ENCODE measurements at places on chromosomes 3 and 15. TPM values are rescaled to one million over a fixed set of nuclear protein-coding genes. Genes with fewer than 3 reads are reported as not detected.
A peak's percentile ranks its signal among the peaks of the same experiment; 100 is the strongest.

The CLDN11 gene
- total RNA-seq: 0.56 TPM

The TGM5 gene
- total RNA-seq: not detected

The FRMD4B gene
- 19.6 TPM for total RNA-seq

The SHC4 gene
- total RNA-seq: not detected

The LEKR1 gene
- total RNA-seq: 1.4 TPM

The GHRL gene
- not detected for total RNA-seq

The UACA gene
- total RNA-seq: 20.2 TPM

The VGLL4 gene
- total RNA-seq: 25.1 TPM

The THSD4 gene
- total RNA-seq: 19.5 TPM

The CCR8 gene
- not detected for total RNA-seq

The SKOR1 gene
- 0.18 TPM for total RNA-seq

The SPATA12 gene
- total RNA-seq: 0.05 TPM

The SV2B gene
- total RNA-seq: not detected

The CADPS gene
- 0.13 TPM for total RNA-seq

The WDR53 gene
- 4.2 TPM for total RNA-seq

GRCh38 chr15:28273468-28273867 lies 48.5 kb downstream of the HERC2 start:
- no peak for DNase-seq

- DNase-seq: no peak
Measured at GRCh38 chr3:55701997-55702396, 214.9 kb upstream of the WNT5A start.

DNA sequence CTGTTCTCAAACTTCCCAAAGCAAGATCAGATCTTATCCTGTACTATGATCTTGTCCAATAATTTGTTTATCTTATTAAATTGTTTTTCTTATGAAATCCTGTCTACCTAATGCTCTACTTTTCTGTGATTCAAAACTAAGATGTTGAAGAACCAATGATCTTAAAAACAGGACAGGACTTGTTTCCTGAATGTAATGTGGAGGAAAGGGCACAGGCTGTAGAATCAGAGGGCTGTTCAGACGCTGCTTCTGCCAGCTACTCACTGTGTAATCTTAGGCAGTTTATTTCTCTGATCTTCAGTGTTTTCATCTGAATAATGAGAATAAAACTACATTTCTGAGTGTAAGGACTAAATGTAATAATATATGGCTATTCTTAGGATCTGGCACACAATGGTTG lies 20.1 kb upstream of the DMXL2 start:
- DNase-seq: no peak

DNA sequence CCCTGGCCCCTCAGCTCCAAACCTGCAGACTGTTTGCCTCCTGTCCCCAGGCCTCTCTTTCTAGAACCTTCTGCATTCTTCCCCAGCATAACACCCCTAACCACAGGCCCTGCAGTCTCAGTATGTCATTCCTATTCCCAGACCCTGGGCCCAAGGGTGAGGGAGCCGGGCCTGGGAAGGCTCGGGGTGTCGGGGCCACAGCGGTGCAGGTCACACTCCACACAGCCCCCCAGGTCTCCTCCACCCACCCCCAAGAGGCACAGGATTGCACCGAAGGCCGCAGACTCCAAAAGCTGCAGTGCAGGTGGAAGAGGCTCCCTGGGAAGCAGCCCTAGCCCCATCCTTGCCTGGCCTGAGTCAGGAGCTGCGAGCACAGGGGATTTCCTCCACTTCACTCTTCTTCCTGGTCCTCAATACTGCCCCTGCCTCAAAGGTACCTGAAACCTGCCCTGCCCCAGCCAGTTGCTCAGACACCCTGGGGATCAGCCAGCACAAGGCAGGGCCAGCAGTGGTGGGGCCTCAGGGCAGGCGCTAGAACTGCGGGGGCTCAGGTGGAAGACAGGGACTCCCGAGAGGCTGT lies 31.1 kb downstream of the TNK2 start:
- DNase-seq: peak; percentile 30

DNA sequence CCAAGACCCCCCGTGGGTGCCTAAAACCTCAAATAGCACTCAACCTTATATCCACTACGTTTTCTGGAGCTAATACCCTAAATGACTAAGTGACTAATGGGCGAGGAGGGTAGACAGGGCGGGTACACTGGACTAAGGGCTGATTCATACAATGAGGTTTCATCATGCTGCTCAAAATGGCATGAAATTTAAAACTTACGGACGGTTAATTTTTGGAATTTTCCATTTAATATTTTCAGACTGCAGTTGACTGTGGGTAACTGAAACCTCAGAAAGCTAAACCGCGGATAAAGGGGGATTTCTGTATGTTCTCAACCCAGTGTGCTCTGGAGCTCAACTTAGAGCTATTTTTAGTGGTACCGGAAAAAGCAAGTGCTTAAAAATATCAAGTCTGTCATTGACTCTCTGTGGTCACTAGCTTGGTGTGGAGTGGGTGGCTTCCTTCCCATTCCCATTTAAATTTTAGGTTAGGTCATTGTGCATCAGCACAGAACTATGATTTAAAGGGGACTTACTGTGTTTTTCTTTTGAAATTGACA lies 72.9 kb downstream of the LRRC28 start:
- no peak for DNase-seq

- no peak for DNase-seq
Measured at GRCh38 chr15:66481107-66481856, 16.3 kb downstream of the SNAPC5 start.

DNA sequence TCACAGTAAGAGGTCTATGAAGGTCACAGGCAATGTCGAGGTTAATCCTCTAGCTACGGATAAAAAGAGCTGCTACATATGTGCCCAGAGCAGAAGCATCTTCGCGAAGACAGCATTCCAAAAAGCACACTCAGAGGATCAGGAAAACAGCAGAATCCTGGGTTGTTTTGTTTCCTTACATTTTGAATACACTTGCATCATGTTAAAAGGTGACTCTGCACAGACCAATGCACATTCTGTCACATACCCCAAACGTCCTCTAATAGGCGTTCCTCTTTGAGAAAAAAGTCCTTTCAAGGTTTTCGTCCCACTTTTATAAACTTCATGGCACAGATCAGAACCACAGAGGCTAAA lies 52.7 kb downstream of the VGLL4 start:
- no peak for DNase-seq

DNA sequence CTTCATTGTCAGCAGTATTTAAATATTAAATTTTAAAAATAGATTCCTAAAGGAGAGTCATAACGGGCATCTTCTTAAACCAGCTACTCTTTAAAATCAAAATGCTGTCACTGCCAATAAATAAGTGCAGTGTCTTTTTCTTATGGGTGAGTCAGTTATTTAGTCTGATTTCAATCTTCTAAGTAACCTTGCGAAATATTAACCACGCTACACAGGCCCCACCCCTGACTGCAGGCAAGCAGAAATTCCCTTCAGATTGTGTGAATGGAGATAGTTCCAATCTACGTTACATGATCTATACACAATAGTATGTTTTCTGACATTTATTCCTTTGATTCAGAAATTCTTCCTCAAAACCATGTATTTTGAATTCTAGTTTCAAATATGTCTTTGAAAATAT lies 141.5 kb downstream of the GADL1 start:
- peak; percentile 52 for DNase-seq

GRCh38 chr15:63374686-63375520 lies 6.7 kb downstream of the CA12 start:
- peak; percentile 70 for DNase-seq

DNA sequence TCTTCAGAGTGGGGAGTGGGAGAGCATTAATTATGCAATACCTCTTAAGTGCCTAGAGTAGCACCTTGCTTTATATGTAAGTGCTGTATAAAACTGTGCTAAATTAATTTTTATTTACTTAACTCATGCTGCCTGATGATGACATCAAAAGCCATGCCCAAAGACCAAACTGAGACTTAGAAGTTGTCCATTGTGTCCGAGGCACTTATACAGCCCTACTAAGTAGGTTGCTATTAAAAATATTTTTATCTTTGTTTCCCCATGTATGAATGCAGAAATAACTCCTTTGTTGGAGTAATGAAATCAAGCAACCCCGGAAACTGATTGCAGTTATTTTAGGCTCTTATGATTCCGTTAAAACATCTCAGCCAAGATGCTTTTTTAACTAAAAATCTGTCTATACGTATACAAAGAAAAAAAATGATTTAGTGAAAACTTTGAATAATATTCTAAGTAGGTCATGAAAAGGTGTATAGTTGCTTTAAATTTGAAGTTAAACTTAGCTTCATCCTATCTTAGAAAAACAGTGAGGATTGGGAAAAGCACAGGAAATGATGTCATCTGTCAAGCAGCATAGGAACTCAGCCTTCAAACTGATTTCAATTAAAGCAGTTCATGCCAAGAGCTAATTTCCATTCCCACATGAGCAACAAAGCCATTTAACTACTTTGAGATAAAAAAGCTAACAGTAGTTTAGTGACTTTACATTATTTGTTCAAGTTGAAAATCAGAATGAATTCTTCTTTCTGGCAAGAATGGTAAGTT lies 43.0 kb downstream of the FBN1 start:
- no peak for DNase-seq

- DNase-seq: no peak
Measured at GRCh38 chr15:45780352-45780751, 145.5 kb downstream of the SQOR start.

DNA sequence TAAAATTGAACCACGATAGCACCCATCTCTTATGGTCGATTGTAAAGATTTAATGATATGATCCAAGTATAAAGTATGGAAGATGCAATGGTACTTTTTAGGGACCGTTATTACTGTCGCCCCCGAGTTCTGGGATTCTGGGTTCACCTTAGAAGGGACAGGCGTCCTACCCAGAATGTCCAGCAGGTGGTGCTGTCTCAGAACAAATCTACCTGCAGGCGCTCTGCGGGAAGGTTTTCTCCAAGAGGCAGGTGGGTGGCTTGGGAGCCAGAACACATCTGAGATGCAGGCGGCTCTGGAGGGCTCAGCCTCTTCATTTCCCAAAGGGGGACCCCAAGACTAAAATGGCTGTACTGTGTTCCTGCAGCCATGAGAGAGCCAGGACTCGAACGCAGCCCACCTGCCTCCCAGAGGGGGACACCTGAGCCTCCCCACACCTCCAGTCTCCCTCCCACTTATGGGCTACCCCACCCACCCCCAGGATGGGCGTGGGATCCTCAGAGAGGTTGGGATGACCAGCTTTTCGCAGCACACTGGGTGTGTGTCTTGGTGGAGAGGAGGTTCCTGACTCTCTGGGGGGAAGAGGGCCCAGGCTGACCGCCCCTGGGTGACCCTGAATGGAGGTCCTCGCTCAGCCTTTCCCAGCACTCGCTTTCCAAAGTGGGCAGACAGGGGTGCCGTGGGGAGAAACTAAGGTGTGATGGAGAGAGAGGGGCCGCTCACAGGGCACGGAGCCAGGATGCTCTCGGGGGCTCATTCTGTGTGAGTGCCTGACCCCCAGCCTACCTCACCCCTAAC lies 28.1 kb upstream of the CORO2B start:
- peak; percentile 83 for DNase-seq

- no peak for DNase-seq
Measured at GRCh38 chr3:184726497-184726896, 14.6 kb upstream of the MAGEF1 start.

GRCh38 chr3:54144284-54144683 lies 21.9 kb downstream of the CACNA2D3 start:
- no peak for DNase-seq

GRCh38 chr3:158780766-158781165 lies 21.1 kb upstream of the MFSD1 start:
- no peak for DNase-seq

- no peak for DNase-seq
Measured at GRCh38 chr3:186719945-186720739, 3.0 kb downstream of the KNG1 start.

DNA sequence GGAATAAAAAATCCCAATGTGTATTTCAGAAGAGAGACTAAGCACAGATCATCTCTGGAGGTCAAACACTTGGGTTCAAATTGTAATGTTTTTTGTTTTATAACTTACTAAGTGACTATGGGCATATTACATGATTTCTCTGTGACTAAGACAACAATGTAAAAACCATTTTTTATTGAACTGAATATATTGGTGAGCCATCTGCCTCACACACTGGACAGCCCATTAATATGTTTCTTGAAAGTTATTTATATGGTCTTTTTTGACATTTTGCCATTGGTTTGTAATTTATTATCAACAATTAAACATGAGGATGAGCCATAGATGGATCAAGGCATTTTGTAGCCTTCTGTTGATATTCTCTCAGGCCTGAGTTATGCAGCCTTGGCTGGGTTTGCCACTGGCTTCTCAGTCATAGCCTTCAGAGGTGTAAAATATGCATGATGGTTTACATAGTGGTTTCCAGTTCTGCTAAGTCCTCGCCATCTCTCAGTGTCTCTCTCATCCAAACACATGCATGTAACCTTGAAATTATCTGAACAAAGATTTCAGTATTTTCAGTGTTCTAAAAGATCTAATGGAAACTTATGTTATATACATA lies 997.2 kb downstream of the DIPK2A start:
- no peak for DNase-seq

GRCh38 chr15:101434032-101434920 lies 55.2 kb downstream of the PCSK6 start:
- DNase-seq: no peak

DNA sequence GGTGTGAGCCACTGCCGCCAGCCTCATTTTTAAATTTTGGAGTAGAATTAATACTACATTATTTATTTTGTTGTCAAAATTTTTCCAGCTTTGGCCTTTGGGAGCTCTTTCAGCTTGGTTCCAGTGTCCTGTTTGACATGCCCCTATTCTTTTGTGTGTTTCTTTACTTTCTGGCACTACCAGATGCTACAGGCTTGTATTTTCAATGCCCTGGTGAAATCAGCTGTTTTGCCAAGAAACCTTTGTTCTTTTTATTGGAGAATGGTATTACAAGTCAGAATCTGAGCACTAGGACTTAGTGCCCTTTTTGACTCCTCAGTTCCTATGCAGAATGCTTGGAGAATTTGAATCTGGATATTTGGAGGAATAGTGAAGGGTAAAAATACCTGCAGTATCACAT lies 26.6 kb downstream of the RNF111 start:
- DNase-seq: no peak

DNA sequence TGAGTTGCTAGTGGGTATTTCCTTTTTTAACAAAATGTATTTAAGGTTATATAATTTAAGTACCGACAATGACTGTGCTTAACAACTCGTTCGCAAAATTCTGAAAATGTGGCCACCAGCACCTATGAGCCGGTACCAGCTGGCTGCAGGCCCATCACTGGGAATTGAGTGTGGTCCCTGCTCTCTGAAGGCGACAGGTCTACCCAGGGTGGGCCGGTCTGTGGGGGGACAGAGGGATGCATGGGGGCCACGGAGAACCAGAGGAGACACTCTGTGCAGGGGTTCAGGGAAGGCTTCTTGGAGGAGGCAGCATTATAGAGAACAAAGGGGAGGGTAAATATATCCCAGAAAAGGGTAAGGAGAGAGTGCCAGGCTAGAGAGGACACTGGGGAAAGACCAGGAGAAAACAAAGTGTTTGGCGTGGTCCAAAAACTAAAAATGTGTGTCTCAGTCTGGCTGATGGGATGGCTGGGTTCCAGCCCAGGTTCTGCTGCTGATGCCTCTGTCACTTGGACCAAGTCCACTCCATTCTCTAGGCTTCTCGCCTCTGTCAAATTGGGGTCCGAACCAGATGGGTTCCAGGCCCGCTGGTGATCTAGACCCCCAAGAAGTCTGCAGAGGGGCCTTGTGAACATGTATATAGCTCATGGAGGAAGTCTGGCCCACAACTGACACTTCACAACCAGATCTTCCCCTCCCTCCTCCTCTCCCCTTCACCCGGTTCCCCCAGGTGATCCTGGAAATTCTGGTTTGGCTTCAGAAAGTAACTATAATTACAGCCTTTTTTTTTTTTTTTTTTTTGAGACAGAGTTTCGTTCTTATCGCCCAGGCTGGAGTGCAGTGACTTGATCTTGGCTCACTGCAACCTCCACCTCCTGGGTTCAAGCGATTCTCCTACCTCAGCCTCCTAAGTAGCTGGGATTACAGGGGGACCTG lies 10.7 kb upstream of the CYP11A1 start:
- no peak for DNase-seq

- DNase-seq: no peak
Measured at GRCh38 chr3:128556907-128557306, 63.9 kb upstream of the GATA2 start.
